Left ventricle myocardium inferior (tissue), 1 donor: ENCODE measurements at places on chromosomes 2 and 18. TPM values are rescaled to one million over a fixed set of nuclear protein-coding genes. Genes with fewer than 3 reads are reported as not detected.

LYPD6 gene
- total RNA-seq = 0.08 TPM

REG3G gene
- not detected for total RNA-seq

PIEZO2 gene
- total RNA-seq = 0.33 TPM

ERCC3 gene
- 22.4 TPM for total RNA-seq

ATOH8 gene
- total RNA-seq = 23.3 TPM

REEP1 gene
- total RNA-seq = 30.2 TPM

COLEC11 gene
- total RNA-seq = 4.9 TPM

DNA sequence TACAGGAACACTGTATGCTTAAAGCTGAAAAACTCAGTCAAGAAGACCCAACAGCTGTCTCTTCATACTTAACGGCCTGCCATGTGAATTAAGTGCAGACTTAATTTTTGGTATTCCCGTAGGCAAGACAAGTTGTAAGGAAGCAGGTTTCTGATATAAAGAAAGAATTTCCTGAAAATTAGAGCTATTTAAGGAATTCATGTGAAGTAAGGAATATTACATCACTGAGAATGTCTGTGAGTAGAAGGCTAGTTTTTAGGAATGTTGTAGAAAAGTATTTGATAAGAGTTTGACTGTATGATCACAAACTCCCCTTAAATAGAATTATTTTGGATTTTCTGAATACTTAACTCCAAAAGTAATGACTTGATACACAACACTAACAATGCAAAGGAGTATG lies 51.0 kb downstream of the WDR33 start:
- peaks cover 66% of the 10 kb centered on the region for H3K36me3 ChIP-seq
- H3K4me3 ChIP-seq = no peak overlapping the region
- H3K27me3 ChIP-seq = no peaks in the 10 kb centered on the region
- no peak overlapping the region for H3K27ac ChIP-seq
- DNase-seq = no peak
- peaks cover 21% of the 10 kb centered on the region for H3K4me1 ChIP-seq

- no peaks in the 10 kb centered on the region for H3K27me3 ChIP-seq
- H3K4me3 ChIP-seq = no peak overlapping the region
- peak; percentile 76 for DNase-seq
- no peaks in the 10 kb centered on the region for H3K36me3 ChIP-seq
- peaks cover 2% of the 10 kb centered on the region for H3K4me1 ChIP-seq
These were observed 129.2 kb upstream of the MEIS1 start for GRCh38 chr2:66305718-66306117.

DNA sequence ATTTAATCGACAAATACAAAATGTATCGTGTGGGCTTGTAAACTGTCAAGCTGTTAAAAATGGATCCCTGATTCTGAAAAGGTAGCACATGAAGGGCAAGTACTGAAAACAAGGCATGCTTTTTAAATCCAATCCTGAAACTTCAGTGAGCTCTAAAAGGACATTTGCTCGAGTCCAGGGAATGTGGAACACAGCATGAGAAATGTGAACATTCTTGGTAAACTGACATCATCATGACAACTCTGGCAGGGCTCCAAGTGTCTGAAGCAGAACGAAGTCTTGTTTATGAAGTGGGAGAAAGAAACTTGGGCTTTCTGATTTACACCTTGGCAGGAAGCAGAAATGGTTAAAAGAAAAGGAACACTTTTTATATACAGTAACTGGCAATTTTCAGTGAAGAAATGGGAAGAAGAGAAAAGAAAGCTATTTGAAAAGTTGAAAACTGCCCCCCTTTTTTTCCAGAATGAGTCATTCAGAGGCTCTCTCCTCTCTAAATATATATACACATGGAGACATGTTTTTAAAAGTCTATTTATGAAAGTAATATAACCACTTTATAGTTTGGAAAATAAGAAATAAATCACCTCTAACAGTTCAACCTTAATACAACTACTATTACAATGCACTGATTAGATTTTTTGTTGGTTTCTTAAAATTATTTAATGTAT lies 120.8 kb downstream of the GAREM1 start:
- H3K27ac ChIP-seq = peak overlapping the region; percentile 72
- H3K4me1 ChIP-seq = peaks cover 51% of the 10 kb centered on the region
- H3K4me3 ChIP-seq = peak overlapping the region; percentile 24
- no peaks in the 10 kb centered on the region for H3K36me3 ChIP-seq
- no peaks in the 10 kb centered on the region for H3K27me3 ChIP-seq

DNA sequence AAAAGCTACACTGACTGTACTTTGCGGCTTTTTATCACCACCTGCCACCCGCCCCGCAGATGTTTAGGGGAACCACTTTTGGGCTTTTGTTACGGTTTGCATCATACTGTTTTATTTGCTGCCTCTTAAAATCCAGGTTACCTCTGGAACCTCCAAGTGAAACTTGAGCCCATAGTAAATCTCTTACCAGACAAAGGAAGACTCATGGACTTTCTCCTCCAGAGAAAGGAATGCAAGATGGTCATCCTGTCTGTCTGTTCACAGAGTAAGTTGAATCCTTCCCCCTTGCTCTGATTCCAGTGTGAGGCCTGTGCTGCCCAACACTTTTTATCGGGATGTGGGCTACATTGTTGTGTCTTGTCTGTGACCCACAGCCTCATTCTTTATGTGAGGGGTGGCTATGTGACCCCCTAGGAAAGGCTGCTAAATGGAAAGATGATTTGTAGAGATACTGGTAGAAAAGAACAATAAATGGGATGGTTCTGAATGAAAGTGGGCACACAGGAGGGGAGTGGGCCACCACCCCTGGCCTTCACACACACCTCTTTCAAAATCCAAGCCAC lies 23.3 kb downstream of the RMC1 start:
- DNase-seq = no peak
- no peaks in the 10 kb centered on the region for H3K27me3 ChIP-seq
- no peak overlapping the region for H3K4me3 ChIP-seq

DNA sequence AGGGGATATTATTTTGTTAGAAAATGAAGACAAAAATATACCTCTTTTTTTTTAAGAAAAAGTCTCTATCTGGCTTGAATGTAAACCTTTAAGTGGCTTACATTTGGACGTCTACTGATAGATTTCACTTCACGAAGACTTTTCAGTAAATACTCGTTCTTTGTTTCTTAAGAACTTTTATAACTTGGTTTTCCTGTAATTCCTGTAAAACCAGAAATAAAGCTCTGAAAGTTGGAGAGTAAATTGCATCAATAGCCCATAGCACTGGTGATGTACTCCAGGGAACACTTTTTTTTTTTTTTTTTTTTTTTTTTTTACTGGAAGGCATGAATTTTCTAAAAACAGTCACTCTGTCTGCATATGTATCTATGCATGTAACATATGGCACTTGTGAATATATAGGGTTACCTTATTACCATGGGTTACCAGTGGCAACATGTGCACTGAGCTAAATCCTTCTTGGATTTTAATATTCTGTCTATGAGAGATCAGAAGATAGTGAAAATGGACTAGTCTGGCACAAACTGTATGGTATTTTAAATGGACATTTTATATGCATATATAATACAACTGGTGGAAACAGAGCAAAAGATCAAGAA lies 309.2 kb upstream of the TCF4 start:
- no peaks in the 10 kb centered on the region for H3K27me3 ChIP-seq
- DNase-seq = no peak
- H3K36me3 ChIP-seq = no peaks in the 10 kb centered on the region
- H3K4me3 ChIP-seq = no peak overlapping the region
- no peak overlapping the region for H3K27ac ChIP-seq
- H3K4me1 ChIP-seq = no peaks in the 10 kb centered on the region

GRCh38 chr2:177264209-177264692 lies 276 bp downstream of the NFE2L2 start:
- peak overlapping the region; percentile 90 for H3K4me3 ChIP-seq
- peaks cover 70% of the 10 kb centered on the region for H3K4me1 ChIP-seq
- H3K27ac ChIP-seq = peak overlapping the region; percentile 100
- no peaks in the 10 kb centered on the region for H3K27me3 ChIP-seq

DNA sequence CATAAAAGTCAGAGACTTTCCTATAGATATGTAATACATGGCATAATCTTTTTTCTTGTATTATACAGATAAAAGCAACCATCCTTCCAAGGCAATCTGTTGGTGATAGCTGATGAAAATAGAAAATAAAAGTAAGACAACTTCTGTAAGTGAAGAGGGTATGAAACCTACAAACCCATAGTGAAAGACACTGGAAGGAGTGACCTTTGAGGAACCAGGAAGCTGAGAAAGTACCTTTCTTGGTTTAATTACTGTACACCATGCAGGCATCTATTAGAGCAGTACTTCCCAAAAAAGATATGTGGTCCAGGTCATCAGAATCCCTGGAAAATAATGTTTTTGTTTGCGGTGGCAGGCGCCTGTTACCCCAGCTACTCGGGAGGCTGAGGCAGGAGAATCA lies 906.6 kb upstream of the KLHL29 start:
- H3K4me1 ChIP-seq = no peaks in the 10 kb centered on the region
- no peak for DNase-seq
- no peak overlapping the region for H3K27ac ChIP-seq
- H3K27me3 ChIP-seq = peaks cover 7% of the 10 kb centered on the region
- H3K4me3 ChIP-seq = no peak overlapping the region

DNA sequence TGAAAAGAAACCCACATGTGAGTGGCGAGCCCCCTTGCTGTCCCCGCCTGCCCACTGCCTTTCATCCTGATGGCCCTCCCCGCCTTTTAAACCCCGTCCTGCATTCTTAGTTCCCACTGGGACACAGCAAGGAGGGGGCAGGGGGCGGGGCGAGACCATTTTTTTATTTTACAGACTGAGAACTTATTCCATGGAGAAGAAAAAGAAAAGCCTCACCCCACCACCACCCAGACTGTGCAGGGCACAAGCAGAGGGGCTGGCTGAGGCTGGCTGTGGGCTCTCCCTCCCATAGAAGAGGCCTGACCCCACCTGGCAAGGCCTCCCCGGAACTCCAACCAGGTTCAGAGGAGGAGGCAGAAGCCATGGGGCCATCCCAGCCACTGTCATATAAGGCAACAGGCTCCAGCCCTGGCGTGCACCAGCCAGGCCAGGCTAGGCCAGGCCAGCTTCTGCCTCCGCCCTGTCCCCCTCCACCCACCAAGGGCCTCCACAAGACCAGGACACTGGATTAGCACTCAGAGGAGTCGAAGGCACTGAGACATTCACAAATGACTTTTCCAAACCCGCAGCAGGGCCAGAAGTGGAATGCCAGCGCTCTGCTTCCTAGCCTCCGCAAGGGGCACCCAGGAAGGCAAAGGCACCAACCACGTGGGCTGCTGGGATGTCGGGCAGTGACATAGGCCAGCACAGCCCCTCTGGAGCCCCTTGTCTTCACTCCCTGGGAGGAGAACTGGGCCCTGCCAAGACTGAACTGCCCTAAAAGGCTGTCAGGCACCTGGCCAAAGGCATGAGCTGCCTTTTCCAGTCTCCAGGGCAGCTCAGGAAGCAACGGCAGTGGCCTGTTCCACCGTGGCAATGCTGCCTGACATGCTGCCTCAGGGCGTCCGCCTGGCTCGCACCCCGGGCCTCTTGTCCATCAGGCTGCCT lies 37.5 kb upstream of the SEMA4C start:
- peaks cover 55% of the 10 kb centered on the region for H3K4me1 ChIP-seq
- H3K4me3 ChIP-seq = peak overlapping the region; percentile 54
- DNase-seq = peak; percentile 87

- no peak for DNase-seq
- H3K27ac ChIP-seq = no peak overlapping the region
- H3K4me1 ChIP-seq = peaks cover 42% of the 10 kb centered on the region
- no peak overlapping the region for H3K4me3 ChIP-seq
- no peaks in the 10 kb centered on the region for H3K27me3 ChIP-seq
These were observed 210.1 kb upstream of the STON1 start for GRCh38 chr2:48319863-48320262.

GRCh38 chr2:227748079-227748478 lies 2.4 kb downstream of the SCYGR8 start:
- no peak for DNase-seq
- H3K36me3 ChIP-seq = no peaks in the 10 kb centered on the region
- no peaks in the 10 kb centered on the region for H3K4me1 ChIP-seq
- no peak overlapping the region for H3K4me3 ChIP-seq

DNA sequence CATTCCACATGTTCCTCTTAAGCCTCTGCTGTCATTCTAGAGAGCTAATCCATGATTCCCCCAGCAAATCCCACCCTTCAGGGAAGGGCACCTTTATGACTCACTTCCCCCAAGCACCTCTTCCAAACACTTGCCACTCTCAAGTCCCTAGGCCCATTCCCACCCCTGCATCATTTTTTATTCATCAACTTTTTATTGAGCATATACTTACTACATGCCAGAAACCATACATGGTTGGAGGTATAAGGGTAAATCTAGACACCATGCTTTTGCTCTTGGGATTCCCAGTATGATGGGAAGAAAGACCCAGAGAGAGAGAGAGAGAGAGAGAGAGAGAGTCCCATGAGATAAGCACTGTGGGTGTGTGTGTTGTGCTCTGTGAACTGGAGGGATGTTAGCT lies 87.9 kb downstream of the MAPK4 start:
- no peak overlapping the region for H3K4me3 ChIP-seq
- DNase-seq = no peak
- H3K27ac ChIP-seq = no peak overlapping the region
- H3K4me1 ChIP-seq = peaks cover 35% of the 10 kb centered on the region
- no peaks in the 10 kb centered on the region for H3K36me3 ChIP-seq

GRCh38 chr2:241867776-241868420 lies 1.6 kb upstream of the RTP5 start:
- peak; percentile 13 for DNase-seq
- no peak overlapping the region for H3K27ac ChIP-seq
- H3K27me3 ChIP-seq = peaks cover 90% of the 10 kb centered on the region
- no peaks in the 10 kb centered on the region for H3K36me3 ChIP-seq

DNA sequence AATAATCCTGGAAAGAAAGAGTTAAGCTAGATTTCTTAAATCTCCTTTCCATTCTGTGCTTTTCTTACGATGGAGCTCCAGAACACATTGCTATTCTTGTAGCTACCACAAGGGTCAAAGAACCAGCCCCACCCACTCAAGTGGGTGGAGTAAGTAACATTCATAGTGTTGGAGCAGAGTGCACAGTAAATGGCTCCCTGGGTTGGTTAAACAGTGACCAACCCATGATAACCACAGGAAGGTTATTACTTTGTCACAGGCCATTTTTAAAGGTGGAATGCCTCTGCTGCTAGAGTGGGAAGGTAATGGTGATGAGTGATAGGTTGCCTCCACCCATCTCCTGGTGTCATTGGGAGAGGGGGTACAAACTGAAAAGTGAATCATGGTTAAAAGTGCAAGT lies 13.9 kb downstream of the ARPC2 start:
- no peaks in the 10 kb centered on the region for H3K27me3 ChIP-seq
- peaks cover 100% of the 10 kb centered on the region for H3K36me3 ChIP-seq
- no peak overlapping the region for H3K4me3 ChIP-seq
- no peak overlapping the region for H3K27ac ChIP-seq
- no peak for DNase-seq

- no peak overlapping the region for H3K4me3 ChIP-seq
- no peak overlapping the region for H3K27ac ChIP-seq
- H3K4me1 ChIP-seq = peaks cover 9% of the 10 kb centered on the region
These were observed 33.8 kb upstream of the ACYP2 start for GRCh38 chr2:54081574-54081973.
